ENCODE measurements at places on chromosomes 11 and 22.

GRCh38 chr22:45580726-45581381 lies 78.2 kb downstream of the FBLN1 start:
- no peak for DNase-seq

- DNase-seq: no peak
Observed at GRCh38 chr22:28429711-28430110, 249.9 kb downstream of the TTC28 start.

- DNase-seq: no peak
Observed at GRCh38 chr11:57574061-57574460, 6.6 kb upstream of the UBE2L6 start.

GRCh38 chr11:107898270-107898669 lies 30.0 kb upstream of the RAB39A start:
- DNase-seq: no peak

- no peak for DNase-seq
Observed at GRCh38 chr11:92130421-92130831, 94.2 kb upstream of the FAT3 start.

GRCh38 chr11:84825106-84825660 lies 802.0 kb downstream of the DLG2 start:
- DNase-seq: no peak

DNA sequence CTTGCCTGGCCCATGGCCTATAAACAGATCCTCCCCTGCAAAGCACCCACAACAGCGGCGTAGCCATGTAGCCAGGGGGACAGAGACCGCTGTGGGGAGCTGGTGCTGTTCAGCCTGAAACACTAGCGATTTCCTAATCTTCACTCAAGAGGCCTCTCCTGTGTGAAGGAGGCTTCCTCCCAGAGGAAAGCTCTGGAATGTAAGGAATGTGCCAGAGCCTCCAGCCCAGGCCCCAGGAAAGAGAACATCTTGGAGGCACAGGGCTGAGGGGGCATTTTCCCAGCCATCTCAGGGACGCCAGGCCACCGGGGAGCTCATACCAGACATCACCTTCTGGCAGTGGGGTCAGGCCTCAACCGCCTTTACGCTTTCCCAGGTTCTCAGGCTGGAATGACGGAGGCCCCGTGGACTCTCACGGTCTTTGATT lies 24.0 kb downstream of the MIAT start:
- no peak for DNase-seq

DNA sequence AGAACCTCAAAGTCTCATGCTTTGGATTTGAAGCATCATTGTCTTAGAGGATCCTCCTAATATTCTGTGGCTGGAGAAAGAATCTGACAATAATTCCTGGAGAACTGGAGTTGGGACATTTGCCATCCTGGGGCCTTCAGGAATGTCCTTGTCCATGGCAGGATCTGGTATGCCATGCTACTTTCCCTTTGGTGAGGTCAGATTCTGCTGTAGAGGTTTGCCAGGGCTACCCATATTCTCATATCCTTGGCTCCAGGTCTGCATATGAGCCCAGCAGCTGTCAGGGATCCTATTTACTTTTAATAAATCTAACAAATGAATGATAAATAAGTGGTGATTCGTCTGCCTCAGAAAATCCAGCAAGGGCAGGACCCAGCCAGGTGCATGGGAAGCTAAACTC lies 35.0 kb downstream of the ARL14EP start:
- no peak for DNase-seq

DNA sequence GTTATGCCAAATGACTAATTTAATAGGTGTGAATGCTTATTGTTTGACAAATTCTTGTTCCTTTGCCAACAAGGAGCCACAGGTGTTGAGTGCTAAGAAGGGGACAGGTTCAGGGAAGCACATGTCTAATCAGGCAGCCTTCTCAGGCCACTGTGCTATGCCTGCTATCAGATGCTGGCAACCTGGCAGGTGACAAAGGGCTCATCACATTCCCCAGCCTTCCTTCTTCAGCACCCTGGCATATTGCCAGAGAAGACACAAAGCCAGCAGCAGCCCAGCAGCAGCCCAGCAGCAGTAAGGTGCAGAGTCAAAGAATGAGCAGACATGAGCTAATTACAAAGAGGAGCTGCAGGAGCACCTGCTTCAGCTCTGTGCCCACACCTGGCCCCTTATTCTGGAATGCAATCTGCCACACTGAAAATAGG lies 68.2 kb downstream of the GUCY1A2 start:
- DNase-seq: no peak

DNA sequence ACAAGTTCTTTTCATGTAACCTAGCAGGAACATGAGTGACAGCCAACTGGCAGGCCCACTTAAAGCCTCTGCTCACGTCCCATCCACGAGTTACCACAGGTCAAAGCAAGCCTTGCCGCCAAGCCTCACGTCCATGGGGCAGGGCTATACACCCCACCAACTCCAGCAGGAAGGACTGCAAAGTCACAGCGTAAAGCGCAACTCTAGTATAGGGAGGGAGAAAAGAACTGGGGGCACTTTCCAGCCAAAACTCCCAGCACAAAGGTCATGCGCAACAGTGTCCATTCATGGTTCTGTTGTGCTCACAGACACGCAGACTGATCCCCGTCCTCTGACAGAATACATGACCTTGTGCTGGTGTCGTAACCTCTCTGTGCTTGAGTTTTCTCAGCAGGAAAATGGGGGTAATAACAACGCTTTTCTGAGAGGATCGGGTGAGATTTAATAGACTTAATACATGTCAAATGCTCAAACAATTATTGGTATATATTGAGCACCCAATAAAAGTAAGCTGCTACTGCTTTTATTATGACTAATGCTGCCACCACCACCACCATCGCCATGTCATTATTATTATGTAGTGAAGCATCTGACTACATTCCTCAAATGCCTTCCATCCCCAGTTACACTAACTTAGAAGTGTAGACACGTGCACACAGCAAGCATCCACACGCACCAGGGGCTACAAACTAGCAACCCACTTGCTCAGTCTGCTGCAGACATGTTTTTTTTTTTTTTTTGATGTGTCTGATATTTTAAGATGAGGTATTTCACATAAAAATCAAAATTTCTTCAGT lies 104.4 kb upstream of the PARVA start:
- no peak for DNase-seq

DNA sequence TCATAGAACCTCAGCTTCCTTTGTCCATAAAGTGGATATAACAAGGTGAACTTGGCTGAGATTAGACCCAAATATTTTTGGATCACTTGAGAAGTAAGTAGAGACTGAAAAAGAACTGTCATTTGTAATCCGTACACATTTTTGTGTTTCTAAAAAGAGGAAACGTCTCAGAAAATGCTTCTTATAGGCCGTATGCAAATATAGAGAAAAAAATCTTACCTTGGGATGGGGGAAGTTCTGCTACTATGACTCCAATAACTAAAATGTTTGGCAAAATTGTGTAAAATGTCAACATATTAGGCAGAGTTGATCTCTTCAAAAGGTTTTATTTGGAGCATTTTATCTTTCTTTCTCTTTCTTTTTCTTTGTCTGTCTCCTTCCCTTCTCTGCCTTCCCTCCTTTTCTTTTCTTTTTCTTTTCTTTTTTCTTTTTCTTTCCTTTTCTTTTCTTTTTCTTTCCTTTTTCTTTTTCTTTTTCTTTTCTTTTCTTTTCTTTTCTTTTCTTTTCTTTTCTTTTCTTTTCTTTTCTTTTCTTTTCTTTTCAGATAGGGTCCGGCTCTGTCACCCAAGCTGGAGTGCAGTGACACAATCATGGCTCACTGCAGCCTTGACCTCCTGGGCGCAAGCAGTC lies 48.2 kb downstream of the ADM start:
- no peak for DNase-seq

DNA sequence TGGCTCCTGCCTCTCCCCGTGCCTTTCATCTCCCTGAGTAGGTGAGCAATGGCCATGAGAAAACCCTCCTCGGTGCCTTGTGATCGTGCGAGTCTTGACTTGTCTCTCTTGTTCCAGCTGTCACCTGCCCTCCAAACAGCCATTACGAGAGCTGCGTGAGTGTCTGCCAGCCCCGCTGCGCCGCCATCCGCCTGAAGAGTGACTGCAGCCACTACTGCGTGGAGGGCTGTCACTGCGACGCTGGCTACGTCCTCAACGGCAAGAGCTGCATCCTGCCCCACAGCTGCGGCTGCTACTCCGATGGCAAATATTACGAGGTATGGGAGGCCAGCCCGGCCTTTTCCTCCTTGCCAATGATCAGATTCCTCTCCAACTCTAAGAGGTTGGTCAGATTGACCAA lies 51.7 kb downstream of the TECTA start:
- DNase-seq: no peak

GRCh38 chr11:60987577-60988277 lies 16.2 kb downstream of the CD6 start:
- DNase-seq: no peak

GRCh38 chr11:128664317-128664716 lies 29.6 kb upstream of the FLI1 start:
- DNase-seq: no peak

DNA sequence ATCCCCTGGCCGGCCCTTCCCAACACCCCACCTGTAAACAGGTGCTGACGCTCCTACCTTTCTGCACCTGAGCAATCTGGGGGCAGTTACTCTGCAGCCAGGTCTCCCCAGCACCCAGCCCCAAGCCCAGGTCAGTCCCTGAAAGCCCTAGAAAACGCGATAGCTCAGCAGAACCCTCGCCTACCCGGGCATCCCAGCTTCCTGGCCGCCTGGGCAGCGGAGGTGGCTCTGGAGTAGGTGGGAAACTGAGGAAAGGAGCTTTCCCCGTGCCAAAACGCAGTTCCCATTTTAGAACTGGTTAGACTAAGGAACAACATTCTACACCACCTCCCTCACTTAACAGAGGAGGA lies 445 bp downstream of the SYTL2 start:
- DNase-seq: no peak

DNA sequence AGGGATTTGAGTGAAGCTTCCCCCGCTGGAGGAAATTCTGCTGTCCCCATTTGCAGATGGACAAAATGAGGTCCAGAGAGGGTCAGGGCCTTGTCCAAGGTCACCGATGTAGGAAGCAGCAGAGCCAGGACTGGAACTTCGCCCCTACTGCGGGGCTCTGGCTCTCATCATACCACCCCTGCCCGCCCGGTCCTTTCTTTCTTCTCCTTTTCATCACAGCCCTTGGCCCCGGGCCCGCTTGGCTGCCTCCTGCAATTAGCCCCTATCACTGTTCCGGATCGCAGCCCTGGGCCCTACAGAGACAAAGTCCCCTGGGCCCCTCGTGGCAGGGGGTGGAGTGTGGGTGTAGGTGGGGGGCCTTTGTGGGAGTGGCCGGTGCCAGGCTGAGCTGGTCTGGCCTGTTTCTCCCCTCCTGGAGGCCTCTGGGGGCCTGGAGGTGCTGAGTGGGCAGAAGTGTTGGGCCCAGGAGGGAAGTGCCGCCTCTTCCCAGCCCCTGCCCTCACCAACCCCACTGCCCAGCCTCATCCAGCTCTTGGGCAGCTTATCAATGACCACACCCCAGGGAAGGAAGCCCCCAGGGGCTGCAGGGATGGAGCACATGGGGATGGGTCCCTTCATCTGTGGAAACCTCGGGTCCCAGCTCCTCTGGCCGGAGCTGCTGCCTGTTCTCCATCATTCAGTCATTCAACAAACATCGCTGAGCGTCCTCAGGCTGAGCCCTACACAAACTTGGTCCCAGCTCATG lies 3.4 kb downstream of the EMID1 start:
- no peak for DNase-seq

GRCh38 chr11:93765551-93765950 lies 18.5 kb upstream of the MED17 start:
- no peak for DNase-seq

- no peak for DNase-seq
Observed at GRCh38 chr11:94757037-94757735, 11.0 kb upstream of the AMOTL1 start.

GRCh38 chr11:1847926-1848639 lies 4.8 kb upstream of the LSP1 start:
- no peak for DNase-seq

DNA sequence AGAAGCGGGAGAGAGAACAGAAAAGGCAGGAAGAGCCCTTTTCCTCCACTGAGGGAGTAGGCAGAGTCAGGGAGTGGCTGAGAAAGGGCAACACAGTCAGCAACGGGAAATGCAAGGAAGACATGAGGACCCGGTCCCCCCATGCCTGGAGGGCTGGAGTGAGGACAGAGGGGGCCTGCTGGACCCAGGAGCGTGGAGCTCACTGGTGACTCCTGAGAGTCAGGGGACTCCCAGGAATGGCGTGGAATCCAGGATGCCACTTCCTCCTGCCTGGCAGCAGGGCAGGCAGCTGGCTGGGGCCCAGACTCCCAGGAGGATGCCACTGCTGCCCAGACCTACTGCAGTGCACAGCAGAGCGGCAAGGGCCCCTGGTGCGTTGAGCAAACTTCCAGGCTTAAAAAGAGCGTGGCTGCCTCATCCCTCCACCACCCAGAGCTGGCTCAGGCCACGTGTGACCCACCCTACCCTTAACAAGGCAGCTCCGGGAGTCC lies 11.3 kb downstream of the C11orf21 start:
- no peak for DNase-seq

DNA sequence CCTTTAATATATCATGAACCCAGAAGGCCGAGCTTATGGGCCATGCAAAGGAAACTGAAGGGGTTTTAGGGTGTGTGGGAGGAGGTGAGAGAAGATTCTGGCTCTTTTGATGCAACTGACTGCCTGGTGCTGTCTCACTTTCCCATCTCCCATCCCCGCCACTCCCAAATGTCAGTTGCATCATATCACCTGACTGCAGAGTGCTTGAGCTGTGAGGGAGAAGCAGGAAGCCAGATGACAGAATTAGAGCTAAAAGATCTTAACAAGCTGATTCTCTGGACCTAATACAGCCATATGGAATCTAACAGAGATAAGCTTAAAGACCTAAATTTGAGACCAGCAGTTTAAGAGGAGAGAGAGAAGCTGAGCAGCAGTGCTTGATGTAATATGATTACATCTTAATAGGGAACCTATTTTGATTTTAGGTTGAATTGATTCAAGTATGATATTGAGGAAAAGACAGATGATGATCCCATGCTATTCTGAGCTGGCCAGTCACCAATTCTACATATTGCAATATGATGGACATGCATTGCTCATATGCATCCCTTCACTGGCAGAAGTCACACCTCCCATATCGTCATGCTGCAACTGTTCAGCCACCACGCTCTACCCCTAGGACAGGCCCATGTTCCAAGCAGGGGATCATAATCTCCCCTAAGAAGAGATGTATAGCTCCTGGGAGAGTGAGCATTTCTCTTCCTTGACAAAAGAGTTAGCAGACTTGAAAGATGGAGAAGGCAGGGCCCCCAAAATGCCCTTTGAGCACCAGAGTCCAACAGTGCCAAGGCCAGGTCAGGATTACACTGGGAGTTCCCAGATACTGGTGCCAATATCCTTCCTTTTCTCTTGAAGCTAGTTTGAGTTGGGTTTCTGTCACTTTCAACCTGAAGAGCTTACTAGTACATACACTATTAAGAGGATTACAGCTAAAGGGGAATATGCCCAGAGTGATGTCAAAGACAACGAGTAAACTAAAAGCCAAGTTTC lies 44.9 kb downstream of the PLEKHA7 start:
- no peak for DNase-seq

DNA sequence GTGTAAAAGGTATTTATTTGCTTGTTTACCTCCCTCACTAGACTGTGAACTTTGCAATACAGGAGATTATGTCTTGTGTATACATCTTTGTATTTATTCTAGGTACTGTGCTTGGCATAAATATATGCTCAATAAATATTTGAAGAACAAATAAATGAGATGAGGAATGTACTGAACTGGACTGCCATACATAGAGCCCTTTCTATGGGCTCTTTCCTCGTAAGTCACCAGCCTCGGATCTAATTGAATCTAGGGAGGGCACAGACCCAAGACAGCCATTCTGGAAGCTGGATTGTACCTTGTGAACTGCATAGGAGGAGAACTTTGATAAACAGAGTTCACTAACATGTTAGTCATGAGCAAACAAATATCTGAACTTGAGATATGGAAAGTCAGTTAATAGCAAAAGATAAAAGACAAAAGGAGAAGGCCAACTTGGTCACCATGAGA lies 503.9 kb downstream of the INSC start:
- no peak for DNase-seq

All from D721Med (cell line).